Naive B cell (primary cell): ENCODE measurements at places on chromosomes 1 and 21.
A peak's percentile ranks its signal among the peaks of the same experiment; 100 is the strongest.

- no peak for DNase-seq
These were observed 24.1 kb downstream of the BCL9 start for GRCh38 chr1:147565189-147565980.

- DNase-seq = no peak
These were observed 172.7 kb downstream of the TPR start for GRCh38 chr1:186202271-186202764.

DNA sequence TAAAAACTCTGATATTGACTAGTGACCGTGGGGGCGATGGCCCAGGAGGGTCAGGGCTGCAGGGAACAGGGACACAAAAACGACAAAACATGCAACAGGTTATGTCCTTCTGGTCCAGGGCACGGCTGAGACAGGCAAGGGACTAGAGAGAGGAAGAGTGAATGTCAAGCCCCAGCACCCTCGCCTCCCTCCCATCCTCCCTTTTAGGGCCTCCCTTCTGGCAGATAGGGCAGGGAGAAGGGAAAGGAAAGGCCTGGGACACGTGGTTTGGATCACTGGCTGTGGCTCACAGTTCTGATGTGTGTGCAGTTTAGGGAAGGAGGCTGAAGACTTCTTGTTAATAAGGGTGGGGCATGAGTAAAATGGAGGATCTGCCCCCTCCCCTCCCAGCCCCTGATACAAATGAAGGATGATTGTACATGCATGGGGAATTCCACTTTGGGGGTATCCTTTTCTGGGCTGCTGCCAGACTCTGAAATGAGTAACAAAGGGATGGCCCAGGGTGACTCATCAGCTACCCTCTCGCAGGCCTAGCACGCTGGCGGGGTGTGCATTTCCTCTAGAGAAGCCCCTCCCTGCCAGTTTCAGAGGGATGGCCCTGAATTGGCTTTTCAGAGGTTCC, 14.2 kb downstream of the CAPN2 start:
- DNase-seq = no peak

- DNase-seq = no peak
These were observed 31.0 kb upstream of the SDHB start for GRCh38 chr1:17084787-17085186.

- DNase-seq = no peak
These were observed 162.3 kb downstream of the FMN2 start for GRCh38 chr1:240254006-240254405.

DNA sequence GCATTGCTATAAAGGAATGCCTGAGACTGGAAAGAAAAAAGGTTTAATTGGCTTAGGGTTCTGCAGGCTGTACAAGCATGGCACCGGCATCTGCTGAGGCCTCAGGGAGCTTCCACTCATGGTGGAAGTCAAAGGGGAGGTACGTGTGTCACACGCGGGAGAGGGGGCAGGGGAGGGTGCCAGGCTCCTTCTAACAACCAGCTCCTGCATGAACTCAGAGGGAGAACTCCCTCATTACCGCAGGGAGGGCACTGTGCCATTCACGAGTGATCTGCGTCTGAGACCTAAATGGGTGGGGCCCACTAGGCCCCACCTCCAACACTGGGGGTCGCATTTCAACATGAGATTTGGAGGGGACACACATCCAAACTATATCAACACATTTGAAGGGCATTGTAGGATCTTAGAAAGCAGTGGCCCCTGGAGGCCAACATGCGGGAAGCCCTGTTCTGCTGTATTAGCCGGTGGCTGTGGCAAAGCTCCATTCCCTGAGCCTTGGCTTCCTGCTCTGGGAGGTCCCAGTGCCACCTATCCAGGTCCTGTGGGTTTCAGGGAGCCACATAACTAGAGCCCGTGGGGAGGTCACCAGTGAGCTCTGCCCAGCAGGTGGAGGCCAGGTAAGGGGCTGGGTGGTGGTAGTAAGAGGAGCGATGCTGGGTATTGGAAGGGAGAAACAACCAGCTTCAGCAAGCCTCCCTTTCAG, 10.0 kb downstream of the WNT3A start:
- DNase-seq = no peak

DNA sequence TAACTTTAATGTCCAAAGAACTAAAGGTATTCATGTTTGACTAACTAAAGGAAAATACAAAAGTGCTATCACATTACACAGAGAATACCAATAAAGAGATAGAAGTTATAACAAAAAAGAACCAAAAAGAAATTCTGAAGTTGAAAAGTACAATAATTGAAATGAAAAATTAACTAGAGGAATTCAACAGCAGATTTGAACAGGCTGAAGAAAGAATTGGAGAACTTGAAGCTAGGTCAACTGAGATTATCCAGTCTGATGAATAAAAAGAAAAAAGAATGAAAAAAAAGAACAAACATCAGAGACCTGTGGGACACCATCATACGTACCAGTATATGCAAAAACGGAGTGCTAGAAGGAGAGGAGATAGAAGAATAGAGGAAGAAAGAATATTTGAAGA, 78.5 kb downstream of the NUP210L start:
- no peak for DNase-seq

DNA sequence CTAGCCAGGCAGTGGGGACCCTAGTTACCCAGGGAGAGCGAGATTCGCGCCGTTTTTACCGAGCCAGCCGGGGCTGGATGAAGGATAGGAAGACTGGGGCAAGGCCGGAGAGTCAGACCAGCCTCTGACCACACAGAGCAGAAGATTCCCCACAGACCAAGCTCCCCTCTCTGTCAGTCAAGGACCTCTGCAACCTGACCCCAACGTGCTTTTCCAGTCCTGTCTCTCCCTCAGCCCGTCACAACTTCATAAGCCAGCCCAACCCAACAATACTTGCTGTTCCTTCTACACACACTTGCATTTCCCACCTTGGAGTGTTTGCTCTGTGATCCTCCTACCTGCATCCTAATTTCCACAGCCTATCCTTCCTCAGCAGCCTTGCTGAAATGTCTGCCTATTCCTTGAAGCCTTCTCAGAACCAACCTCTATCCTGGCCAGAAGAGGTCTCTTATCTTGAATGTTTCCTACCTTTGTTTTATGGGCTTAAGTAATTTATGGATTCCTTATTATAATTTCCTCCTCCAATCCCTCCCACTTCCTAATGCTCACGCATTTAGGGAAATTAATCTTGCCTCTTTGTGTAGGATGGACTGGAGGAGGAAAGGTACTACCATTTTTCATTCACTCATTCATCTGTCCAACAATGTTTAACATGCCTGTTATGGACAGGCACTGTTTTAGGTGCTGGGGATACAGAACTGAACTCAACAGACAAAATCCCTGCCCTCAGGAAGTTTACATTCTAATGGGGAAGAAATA, at the start of gene GSTM3:
Gene GSTM3 (minus strand): TSS at position 424 of the 759 bp plus-strand sequence. CDS start 751 bp downstream, outside the sequence.
- no peak for DNase-seq

DNA sequence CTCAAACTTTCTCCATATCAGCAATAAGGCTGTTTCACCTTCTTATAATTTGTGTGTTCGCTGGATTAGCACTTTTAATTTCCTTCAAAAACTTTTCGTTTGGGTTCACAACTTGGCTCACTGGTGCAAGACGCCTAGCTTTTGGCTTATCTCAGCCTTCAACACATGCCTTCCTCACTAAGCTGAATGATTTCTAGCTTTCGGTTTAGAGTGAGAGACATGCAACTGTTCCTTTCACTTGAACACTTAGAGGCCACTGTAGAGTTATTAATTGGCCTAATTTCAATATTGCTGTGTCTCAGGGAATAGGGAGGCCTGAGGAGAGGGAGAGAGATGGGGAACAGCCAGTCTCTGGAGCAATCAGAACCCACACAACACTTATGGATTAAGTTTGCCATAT, 41.2 kb upstream of the IFNLR1 start:
- no peak for DNase-seq

DNA sequence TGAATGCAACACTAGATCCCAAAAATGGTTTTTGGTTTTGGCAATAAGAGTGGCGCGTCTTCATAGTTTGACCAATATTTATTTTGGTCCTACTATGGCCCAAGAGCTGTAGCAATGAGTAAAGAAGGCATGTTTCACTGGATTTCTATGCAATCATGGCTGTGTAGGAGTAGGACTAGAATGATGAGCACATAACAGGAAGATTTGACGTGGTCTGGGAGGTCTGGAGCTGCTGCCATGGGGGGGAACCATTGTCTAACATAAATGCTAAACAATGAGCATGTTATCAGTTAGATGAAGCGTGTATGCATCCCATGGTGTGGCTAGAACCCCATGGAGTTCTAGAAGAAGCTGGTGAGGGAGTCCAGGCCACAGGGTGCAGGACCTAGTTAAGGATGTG, 38.3 kb downstream of the OLIG1 start:
- DNase-seq = no peak

DNA sequence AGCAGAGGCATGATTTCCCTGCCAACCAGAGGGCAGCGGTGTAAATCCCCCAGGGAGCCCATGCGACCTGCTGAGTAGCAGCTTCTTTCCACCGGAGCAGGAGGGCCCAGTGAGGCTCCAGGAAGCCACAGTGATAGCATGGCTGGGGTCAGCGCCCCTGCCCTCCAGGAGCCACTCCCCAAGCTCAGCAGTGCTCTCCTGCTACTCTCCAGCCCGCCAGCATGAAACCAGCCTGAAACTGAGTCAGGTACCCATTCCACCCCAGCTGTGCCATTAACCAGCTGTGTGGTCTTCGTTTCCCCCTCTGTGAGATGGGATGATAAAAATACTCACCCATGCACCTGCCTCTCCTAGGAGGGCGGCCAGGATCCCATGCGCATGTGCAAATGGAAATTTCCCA, 123.8 kb upstream of the TMEM51 start:
- DNase-seq = no peak

DNA sequence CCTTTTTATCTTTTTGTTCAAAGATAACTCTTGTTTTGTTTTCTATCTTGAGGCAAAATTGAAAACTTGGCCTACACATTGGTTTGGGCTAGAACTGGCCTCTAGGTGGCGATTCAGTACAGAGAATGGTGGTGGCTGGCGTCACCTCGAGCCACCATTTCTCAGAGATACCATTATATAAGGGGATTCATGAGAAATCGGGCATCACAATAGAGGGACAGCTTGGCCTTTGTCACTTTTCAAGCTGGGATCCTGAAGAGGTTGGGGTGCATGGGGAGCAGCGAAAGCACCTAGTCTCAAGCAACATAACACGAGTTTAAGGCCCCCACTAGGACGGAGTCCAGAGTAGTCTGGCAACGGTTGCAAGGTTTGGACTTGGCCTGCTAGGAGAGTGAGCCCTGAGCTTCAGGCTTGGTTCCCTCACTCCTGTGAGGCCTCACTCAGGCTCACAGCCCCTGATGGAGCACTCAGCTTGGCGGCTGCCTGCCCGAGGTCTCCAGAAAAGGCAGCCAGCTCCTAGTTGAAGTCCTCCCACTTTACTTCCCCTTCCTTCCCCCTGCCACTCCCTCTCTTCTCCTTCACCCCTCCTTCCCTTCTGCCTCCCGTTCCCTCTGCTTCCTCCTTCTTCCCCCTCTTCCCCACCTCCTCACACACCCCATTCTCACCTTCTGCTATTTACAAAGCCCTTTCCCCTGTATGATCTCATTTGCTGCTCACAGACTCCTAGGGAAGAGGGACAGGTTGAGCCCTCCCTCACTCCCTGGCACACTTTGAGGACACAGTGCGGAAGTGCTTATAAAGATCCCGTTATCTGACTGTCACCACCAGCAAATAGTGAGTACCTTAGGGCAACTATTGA, 67.8 kb downstream of the LRIG2 start:
- DNase-seq = peak; percentile 4

- DNase-seq = no peak
These were observed 11.6 kb downstream of the OBSCN start for GRCh38 chr1:228219245-228219961.

DNA sequence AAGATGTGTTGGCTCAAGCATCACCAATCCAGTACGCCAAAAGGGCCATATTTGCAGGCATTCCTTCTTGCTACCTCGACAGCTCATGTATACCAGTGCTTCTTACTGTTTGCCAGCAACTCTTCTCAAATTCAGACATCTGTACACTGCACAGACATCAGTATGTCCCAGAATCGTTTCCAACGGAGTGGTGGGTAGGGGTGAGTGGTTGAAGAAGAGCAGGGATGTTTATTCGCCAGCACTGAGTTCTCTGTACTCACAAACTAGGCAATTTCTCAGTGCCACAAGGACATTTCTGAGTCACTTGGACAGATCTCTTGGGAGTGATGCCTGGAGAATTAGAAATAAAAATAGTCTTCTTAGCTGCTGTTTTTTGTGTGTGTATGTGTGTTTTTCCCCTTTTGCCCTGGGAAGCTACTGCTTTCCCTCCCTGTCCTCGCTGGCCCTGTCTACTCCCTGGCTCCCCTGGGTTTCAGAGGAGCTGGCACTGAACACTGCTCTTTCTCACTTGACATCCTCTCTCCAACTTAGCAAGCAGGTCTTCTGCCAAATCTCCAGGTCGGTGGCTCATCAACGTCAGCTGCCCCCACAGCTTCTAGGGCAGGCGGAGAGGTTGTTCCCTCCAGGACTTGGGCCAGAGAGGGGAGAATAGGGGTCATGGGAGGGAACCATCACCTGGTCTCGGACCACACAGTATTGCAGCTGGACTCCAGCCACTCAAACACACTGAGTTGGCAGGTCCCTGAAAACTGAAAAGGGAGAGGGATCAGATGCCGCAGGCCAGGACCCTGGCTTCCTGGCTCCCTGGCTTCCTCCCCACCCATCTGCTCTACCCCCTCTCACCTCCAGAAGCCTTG, 90.5 kb downstream of the NMNAT2 start:
- no peak for DNase-seq

- DNase-seq = no peak
These were observed 139.8 kb downstream of the AK5 start for GRCh38 chr1:77421504-77422233.
